H9 (cell line): ENCODE measurements at places on chromosomes 6 and 20. TPM values are rescaled to one million over a fixed set of nuclear protein-coding genes. Genes with fewer than 3 reads are reported as not detected.

GRCh38 chr6:170188571-170189001 is 102.3 kb downstream of the DLL1 start:
- no peak overlapping the region for H3K4me3 ChIP-seq
- DNase-seq, result no peak
- H3K4me1 ChIP-seq, result no peaks in the 10 kb centered on the region
- no peaks in the 10 kb centered on the region; the same call in none of the 3 replicates for H3K36me3 ChIP-seq

Gene TAP2
- 16.3 and 20.3 TPM in 2 replicates for total RNA-seq

DNA sequence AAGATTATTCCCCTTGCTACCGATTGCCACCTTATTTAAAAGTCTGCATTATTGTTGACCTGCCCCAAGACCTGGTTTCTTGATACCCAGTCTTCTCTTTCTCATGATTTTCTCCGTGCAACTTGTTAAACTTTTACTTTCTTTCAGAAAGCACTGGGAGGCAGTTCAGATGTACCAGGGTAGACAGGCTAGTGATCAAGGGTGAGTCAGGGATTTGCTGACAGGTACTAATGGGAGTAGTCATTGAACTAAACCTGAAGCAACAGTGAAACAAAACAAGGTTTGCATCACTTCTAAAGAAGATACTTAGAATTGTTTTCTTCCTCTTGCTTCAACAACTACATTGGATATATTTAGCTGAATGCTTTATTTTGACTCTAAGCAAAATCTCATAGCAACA is 124.4 kb downstream of the KCNQ5 start:
- H3K27me3 ChIP-seq, result no peaks in the 10 kb centered on the region
- no peak for DNase-seq
- H3K4me3 ChIP-seq, result no peak overlapping the region
- no peaks in the 10 kb centered on the region for H3K36me3 ChIP-seq
- H3K4me1 ChIP-seq, result peaks cover 5% of the 10 kb centered on the region; the same call in 1 of the 2 replicates
- H3K27ac ChIP-seq, result no peak overlapping the region

DNA sequence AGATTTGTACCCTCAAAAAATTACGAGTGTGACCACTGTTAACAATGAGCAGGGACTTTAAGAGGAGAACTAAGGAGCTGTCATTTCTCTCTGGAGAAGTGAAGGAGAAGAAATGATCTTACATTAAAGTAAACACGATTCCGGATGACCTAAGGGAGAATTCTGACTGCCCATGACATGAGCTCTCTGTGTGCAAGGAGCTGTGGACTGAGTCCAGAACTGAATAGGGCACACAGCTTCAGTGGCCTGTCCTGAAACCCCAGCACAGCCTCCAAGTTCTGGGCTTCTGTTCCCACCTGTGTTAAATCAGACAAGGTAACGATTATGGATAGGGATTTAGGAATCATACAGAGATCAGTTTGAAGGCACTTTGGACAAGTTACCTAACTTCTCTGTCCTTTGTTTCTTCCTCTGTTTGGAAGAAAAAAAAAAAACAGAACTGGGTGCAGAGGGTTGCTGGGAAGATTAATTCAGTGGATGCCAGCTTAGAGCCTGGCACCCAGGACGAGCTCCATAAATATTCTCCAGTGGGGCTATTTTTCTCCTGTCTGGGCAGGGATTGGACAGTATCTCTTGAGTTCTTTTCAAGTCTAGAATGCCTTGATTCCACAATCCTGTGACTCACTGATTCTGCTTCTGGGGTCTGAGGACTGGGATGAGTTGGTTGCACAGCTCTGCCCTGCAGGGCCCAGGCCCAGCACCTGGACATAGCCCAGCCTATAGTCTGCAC is 65.7 kb downstream of the MRPL14 start:
- no peaks in the 10 kb centered on the region for H3K27me3 ChIP-seq
- H3K4me3 ChIP-seq, result no peak overlapping the region
- H3K4me1 ChIP-seq, result no peaks in the 10 kb centered on the region
- DNase-seq, result no peak
- no peak overlapping the region for H3K27ac ChIP-seq
- H3K36me3 ChIP-seq, result peaks cover 7% of the 10 kb centered on the region; the same call in 1 of the 2 replicates

Gene TRIM40
- total RNA-seq, result not detected in 2 replicates

Gene TBC1D32
- total RNA-seq, result 8.7 and 9.0 TPM in 2 replicates

Gene OPRL1
- total RNA-seq, result 0.90 and 1.0 TPM in 2 replicates

GRCh38 chr6:86017236-86017635 is 374.6 kb upstream of the SYNCRIP start:
- H3K27ac ChIP-seq, result no peak overlapping the region
- H3K36me3 ChIP-seq, result no peaks in the 10 kb centered on the region
- H3K27me3 ChIP-seq, result no peaks in the 10 kb centered on the region
- no peak overlapping the region for H3K4me3 ChIP-seq
- no peaks in the 10 kb centered on the region for H3K4me1 ChIP-seq
- DNase-seq, result no peak

Gene CLPSL1
- not detected in 2 replicates for total RNA-seq
